ENCODE measurements at places on chromosomes 3 and 15.

- no peak for DNase-seq
Measured at GRCh38 chr15:99197856-99198255, 51.5 kb downstream of the TTC23 start.

DNA sequence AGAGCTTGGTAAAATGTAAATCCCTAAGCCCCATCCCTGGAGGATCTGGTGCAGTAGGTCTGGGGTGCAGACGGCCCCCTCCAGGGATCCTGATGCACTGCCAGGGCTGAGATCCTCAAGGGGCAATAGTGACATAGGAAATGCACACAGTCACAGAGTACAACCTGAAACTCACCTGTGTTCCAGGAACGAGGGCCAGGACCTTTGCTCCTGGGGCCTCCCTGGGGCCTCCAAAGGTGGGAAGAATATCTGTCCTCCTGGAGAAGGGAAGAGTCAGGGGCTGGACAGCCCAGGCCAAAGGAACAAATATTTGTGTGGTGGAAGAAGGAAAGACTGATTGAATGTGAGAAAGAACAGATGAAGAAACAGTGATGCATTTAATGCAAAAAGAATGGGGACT lies 9.5 kb downstream of the SSUH2 start:
- DNase-seq = no peak

DNA sequence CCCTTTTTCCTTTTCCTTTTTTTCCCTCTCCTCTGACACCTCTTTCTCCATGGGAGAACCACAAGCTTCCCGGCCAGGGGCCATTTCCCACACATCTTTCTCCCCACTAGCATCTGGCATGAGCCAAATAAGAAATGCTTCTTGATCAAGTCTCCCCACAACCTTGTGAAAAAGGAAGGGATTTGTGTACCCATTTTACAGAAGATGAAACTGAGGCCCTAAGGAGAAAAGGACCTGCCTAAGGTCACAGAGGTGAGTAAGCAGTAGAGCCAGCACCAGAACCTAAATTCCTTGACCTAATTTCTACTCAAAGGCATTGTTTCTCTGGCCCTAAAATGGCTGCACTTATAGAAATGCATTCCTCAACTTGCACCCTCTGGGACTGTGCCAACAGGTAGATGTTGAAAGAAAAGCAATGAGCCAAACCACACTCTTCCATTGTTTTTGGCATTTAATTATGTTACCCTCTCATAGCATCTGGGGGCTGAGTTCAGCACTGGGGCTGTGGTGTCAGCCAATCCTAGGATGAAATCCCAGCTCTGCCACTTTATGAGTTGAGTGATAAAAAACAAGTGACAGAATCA lies 81.7 kb upstream of the TLE3 start:
- DNase-seq = no peak

DNA sequence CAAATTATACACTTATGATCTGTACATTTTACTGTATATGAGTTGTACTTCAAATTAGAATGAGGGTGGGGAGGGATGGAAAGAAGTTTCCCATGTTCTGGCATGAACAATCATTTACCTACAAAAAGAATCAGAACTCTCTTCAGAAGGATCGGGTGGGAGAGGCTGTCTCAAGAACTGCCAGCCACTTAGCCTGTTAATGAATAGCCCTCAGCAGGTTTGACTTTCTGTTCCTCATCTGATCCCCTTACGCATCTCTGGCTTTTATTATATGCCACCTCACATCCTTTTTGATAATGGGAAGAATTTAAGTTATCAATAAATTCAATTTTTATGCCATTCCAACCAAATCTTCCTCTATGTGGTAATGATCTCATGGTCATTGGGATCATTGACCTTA lies 168.3 kb upstream of the TGFBR2 start:
- no peak for DNase-seq

GRCh38 chr3:57545636-57546268 lies 1.6 kb upstream of the DNAH12 start:
- DNase-seq = no peak

Measured in uterus (tissue), 4 donors.